Suprapubic skin (tissue), 4 donors: ENCODE measurements at places on chromosomes 12 and 14. TPM values are rescaled to one million over a fixed set of nuclear protein-coding genes. Genes with fewer than 3 reads are reported as not detected.

DNA sequence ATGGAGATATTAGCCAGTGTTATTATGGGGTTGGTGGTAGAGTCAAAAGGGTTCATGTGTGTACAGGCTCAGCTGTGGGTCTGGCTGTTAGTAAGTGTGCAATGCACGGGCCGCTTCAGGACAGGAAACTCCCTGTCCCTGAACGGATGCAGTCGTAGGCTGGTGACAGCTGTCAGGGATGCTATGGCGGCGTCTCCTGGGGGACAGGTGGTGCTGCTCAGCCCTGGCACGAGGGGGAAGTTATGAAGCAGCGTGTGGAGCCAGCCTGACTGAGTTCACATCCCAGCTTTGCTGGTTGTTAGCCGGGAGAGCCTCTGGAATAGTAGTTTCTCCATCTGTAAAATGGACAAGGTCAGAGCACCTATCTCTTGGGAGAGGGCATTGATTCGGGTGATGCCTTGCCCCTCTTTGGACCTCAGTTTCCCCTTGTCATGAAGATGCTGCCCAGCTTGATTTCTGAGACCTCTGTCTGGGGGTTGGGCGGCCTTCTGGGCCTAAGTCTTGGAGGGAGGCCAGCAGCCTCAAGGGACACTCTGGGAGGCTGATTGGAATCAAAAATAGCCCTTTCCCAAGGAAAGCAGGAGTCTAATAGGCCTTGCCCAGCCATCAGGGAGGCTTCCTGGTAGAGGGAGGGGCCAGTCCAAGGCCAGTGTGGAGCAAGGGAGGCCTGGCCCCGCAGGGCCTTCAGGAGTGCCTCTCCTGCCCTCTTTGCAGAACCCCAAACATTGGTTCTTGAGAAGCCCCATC is 7.1 kb downstream of the ASB2 start:
- H3K4me3 ChIP-seq = no peak overlapping the region
- no peak for DNase-seq
- H3K27me3 ChIP-seq = no peaks in the 10 kb centered on the region
- no peaks in the 10 kb centered on the region for H3K36me3 ChIP-seq
- H3K27ac ChIP-seq = no peak overlapping the region

GRCh38 chr12:111756681-111757080 is 10.1 kb upstream of the ALDH2 start:
- DNase-seq = no peak
- H3K4me3 ChIP-seq = no peak overlapping the region
- peaks cover 18% of the 10 kb centered on the region for H3K36me3 ChIP-seq
- H3K27ac ChIP-seq = peak overlapping the region; percentile 84
- no peaks in the 10 kb centered on the region for H3K27me3 ChIP-seq

GRCh38 chr14:63012171-63012570 is 33.1 kb downstream of the KCNH5 start:
- H3K4me1 ChIP-seq = no peaks in the 10 kb centered on the region
- no peaks in the 10 kb centered on the region for H3K36me3 ChIP-seq
- H3K27ac ChIP-seq = no peak overlapping the region
- H3K27me3 ChIP-seq = no peaks in the 10 kb centered on the region
- DNase-seq = no peak

DNA sequence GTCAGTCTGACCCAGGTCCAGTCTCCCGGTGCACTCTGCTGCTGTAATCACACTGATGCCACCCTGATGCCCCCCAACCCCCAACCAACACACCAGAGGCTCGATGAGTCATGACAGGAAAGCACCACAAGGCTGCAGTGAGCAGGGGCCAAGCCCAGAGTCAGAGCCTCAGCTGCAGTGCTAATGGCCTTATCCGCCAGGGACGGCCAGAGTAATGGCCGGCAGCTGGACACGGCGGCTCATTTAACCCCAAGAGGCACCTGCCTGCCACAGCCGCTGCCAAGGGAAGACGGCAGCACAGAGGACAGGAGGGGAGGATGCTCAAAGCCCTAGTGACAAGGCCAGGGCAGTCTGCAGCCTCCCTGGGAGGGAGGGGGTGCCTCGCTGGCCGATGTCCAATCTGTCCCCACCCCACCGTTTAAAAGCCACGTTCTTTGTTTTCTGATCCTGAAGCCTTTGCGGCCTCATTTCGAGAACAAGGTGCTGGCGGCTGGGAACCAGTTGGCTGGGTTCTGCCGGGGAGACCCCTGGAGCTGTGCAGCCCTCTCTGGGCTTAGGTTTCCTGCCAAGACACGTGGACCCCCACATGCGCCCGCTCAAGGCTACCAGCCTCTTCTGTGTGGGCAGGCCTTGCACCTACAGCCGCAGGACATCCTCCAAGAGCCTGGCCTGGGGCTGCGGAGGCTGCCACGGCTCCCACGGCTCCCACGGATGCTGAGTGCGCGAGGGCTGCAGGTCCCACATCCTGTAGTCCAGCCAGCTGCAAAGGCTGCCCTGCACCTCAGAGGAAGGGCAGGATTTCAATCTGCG is 13.1 kb downstream of the CCDC85C start:
- H3K27me3 ChIP-seq = no peaks in the 10 kb centered on the region
- no peak overlapping the region for H3K4me3 ChIP-seq
- peaks cover 10% of the 10 kb centered on the region for H3K4me1 ChIP-seq
- no peak for DNase-seq
- H3K36me3 ChIP-seq = no peaks in the 10 kb centered on the region

DNA sequence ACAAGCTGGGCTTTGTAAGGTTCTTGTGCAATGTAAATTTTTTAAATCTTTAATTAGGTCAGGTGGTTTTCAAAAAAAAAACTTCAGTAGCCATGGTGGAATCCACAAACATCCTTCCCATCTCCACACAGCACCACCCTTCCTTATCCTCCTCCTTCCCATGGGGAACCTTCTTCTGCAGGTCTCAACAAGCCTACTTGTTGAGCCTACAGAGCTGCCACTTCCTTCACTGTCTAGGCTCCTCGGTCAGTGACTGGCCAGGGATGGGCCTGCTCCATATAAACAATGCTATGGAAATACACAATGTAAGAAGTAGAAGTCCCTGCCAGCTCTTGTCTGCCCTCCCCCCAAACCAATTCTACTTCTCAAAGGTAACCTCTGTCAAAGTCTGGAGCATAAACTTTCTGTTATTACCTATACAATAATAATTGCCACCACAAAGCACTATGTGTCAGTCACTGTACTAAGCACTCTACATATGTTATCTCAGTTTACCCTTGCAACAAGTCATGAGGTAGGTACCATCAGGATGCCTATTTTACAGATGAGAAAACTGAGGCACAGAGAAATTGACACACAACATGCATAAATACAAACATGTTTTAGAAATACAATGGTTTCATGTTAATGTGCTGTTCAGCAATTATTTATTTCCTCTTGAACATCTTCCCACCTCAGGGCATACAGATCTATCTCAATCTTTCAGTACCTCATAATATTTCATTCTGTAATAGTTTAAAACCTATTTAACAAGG is 17.4 kb downstream of the LIMA1 start:
- no peak overlapping the region for H3K4me3 ChIP-seq
- no peaks in the 10 kb centered on the region for H3K36me3 ChIP-seq
- peaks cover 5% of the 10 kb centered on the region for H3K4me1 ChIP-seq
- H3K27me3 ChIP-seq = no peaks in the 10 kb centered on the region

- H3K4me3 ChIP-seq = no peak overlapping the region
- H3K27me3 ChIP-seq = no peaks in the 10 kb centered on the region
- no peaks in the 10 kb centered on the region for H3K36me3 ChIP-seq
Observed at GRCh38 chr12:1047898-1048660, 57.1 kb downstream of the ERC1 start.

Gene SPTSSA
- 31.2 TPM for total RNA-seq

Gene KCNA1
- not detected for total RNA-seq

GRCh38 chr12:13853471-13853870 is 127.9 kb downstream of the GRIN2B start:
- H3K4me3 ChIP-seq = no peak overlapping the region
- no peaks in the 10 kb centered on the region for H3K4me1 ChIP-seq
- H3K36me3 ChIP-seq = no peaks in the 10 kb centered on the region
- DNase-seq = no peak
- no peak overlapping the region for H3K27ac ChIP-seq

Gene ART4
- 0.17 TPM for total RNA-seq

GRCh38 chr14:31717294-31718085 is 156.3 kb downstream of the NUBPL start:
- no peaks in the 10 kb centered on the region for H3K27me3 ChIP-seq
- DNase-seq = no peak
- H3K27ac ChIP-seq = no peak overlapping the region

GRCh38 chr12:1929241-1929984 is 11.0 kb upstream of the CACNA2D4 start:
- H3K4me1 ChIP-seq = peaks cover 13% of the 10 kb centered on the region
- H3K36me3 ChIP-seq = no peaks in the 10 kb centered on the region
- H3K27ac ChIP-seq = no peak overlapping the region
- DNase-seq = no peak

Gene HNF1A
- not detected for total RNA-seq

- H3K27me3 ChIP-seq = no peaks in the 10 kb centered on the region
- peak overlapping the region; percentile 58 for H3K4me3 ChIP-seq
- peaks cover 11% of the 10 kb centered on the region for H3K4me1 ChIP-seq
- H3K36me3 ChIP-seq = no peaks in the 10 kb centered on the region
- H3K27ac ChIP-seq = peak overlapping the region; percentile 78
Observed at GRCh38 chr14:77640756-77641533, 24.5 kb upstream of the SPTLC2 start.

DNA sequence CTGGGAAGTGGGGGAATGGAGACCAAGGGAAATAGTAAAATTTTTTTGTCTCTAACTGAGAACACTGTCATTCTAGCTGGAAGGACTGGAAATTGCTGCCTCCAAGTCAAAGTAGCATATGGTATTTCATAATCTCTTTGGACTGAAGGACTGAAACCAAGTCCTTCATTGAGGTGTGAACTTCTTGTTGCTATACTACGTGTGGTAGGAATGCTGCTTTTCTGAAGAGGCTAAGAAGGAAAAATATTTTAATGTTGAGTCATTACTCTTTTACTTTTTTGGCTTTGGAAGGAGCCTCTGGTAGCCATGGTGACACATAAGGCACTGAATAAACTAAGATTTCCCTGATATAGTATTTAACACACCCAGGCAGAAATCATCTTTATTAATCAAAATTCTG is 465.4 kb downstream of the NPAS3 start:
- no peaks in the 10 kb centered on the region for H3K36me3 ChIP-seq
- no peak for DNase-seq
- no peaks in the 10 kb centered on the region for H3K27me3 ChIP-seq
- no peak overlapping the region for H3K4me3 ChIP-seq

DNA sequence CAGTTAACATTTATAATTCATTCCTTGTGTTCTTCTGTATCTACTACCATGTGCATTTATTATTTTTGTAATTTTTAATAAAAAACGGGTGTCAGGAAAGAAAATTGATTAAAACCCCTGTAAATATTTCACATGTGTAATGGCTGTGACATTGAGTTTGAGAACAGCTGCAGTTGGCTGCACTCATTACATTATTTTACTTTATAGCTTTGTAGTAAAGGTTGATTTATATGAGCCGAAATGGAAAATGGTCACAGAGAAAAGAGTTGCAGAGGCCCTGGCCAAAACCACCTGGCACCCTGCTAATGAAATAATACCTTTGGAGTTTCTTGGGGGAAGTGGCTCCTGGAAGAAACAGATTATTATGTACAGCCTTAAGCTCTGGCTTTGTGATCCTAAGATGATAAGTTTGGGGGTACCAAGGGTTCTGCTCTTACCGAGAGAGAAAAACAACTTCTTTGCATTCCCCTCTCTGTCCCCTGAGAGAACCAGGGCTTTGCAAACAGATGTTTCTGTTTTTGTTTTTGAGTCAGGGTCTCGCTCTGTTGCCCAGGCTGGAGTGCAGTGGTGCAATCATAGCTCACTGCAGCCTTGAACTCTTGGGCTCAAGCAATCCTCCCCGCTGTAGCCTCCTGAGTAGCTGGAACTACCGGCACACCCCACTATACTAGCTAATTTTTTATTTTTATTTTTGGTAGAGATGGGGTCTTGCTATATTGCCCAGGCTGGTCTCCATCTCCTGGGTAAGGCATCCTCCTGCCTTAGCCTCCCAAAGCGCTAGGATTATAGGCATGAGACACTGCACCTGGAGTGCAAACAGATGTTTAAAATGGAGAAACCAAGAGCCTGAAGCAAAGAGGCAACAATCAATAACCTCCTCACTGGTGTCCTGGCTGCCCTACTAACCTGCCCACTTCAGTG is 9.7 kb upstream of the DYNLL1 start:
- H3K4me1 ChIP-seq = no peaks in the 10 kb centered on the region
- peaks cover 6% of the 10 kb centered on the region for H3K36me3 ChIP-seq

GRCh38 chr12:116415408-116416108 is 138.1 kb upstream of the MED13L start:
- H3K36me3 ChIP-seq = no peaks in the 10 kb centered on the region
- no peaks in the 10 kb centered on the region for H3K27me3 ChIP-seq
- no peak overlapping the region for H3K27ac ChIP-seq
- H3K4me1 ChIP-seq = peaks cover 5% of the 10 kb centered on the region

DNA sequence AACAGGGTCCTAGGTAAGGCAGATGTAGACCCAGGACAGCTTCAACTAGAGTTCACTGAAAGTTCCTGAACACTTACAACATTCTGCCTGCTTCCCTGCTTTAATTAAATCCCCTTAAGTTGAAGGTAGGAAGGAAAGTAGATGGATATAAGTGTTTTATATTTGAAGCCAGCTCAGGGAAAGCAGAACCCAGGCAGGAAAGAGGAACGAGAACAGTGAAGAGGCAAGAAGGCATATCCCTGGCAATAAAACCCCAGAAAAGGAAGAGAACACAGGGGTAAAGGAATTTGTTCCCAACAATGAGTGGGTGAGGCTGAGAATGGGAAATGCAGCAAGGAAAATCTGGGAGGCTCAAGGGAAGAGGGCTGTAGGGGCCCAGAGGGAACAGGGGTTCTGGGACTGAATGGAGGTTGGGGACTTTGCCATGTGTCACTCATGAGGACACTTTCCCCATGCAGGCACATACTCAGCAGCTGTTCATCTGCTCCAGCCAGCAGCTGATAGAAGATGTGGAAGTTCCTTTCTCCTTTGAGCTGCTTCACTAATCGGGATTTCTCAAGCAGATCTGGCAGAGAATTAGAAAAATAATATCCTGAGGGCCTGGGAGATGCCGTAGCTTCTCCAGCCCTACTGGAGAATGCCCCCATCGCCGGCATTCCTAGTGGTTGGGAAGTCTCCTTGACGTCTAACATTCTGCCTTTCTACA is 3.7 kb downstream of the MYO1A start:
- H3K27ac ChIP-seq = no peak overlapping the region
- no peaks in the 10 kb centered on the region for H3K4me1 ChIP-seq
- H3K36me3 ChIP-seq = no peaks in the 10 kb centered on the region
- no peak for DNase-seq
- peaks cover 5% of the 10 kb centered on the region for H3K27me3 ChIP-seq
- H3K4me3 ChIP-seq = no peak overlapping the region

GRCh38 chr12:47941871-47942613 is 21.4 kb upstream of the TMEM106C start:
- no peak overlapping the region for H3K27ac ChIP-seq
- H3K4me1 ChIP-seq = peaks cover 27% of the 10 kb centered on the region
- H3K36me3 ChIP-seq = no peaks in the 10 kb centered on the region
- no peak for DNase-seq

GRCh38 chr14:28999656-29000055 is 233.1 kb downstream of the FOXG1 start:
- H3K4me3 ChIP-seq = no peak overlapping the region
- no peaks in the 10 kb centered on the region for H3K27me3 ChIP-seq
- no peaks in the 10 kb centered on the region for H3K4me1 ChIP-seq

Gene SERPINA3
- 77.2 TPM for total RNA-seq

Gene KRT85
- 119 TPM for total RNA-seq
